ENCODE measurements at places on chromosomes 3 and 15. TPM values are rescaled to one million over a fixed set of nuclear protein-coding genes. Genes with fewer than 3 reads are reported as not detected.

- no peak for DNase-seq
These were observed 143.9 kb upstream of the MME start for GRCh38 chr3:154936196-154936595.

DNA sequence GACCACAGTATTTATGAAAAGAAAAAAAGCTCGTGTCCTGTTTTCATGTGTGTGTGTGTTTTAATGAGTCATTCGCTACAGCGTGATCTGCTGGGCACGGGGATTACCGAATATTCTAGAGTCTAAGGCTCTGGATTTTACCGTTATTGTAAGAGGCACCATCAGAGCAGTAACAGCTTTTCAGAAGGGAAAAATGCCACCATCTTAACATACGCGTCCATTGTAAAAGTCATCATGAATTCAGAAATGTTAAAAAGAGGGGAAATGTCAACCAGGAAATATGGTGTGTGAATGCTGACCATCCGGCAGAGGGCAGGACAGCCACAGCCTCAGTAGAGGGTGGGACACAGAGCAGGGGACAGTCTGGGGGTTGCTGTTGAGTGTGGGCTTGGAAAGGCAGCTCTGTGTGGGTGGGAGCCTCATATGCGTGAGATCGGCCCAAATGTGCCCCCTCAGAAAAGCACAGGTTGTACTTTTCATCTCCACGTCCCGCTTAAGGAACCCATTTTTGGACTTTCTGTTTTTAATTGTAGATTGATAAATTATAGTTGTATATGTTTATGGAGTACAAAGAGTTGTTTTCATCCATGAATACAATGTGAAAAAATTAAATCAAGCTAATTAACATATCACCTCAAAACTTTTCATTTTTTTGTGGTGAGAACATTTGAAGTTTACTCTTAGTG, 69.6 kb downstream of the ASB7 start:
- DNase-seq, result no peak

Gene CCDC9B
- 2.6 TPM for total RNA-seq

- no peak for DNase-seq
These were observed 269.4 kb upstream of the TTC14 start for GRCh38 chr3:180332608-180333007.

Gene KLF15
- total RNA-seq, result 0.11 TPM

GRCh38 chr15:62125773-62126172, 39.3 kb downstream of the C2CD4B start:
- DNase-seq, result no peak

- no peak for DNase-seq
These were observed 36.3 kb upstream of the HERC1 start for GRCh38 chr15:63870043-63870394.

Gene C3orf18
- total RNA-seq, result 53.2 TPM

Gene CMSS1
- 31.8 TPM for total RNA-seq

DNA sequence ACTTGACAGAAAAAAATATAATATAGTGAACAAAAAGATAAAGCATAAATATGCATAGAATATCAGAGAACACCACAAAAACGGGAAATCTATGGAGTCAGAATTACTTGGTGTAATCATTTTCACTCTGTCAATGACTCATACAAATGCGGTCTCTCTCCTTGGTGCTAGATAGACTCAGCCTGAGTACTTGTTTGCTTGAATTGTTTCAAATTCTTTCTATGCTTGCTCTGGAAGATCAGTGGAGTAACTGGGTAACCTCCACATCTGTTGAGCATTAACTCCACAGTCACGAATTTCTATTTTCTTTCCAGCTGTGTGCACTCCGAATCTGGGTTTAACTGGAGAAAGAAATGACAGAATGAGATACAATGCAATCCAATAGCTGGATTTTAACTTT, 760.4 kb downstream of the ZPLD1 start:
- DNase-seq, result no peak

- no peak for DNase-seq
These were observed 45.4 kb upstream of the ROPN1 start for GRCh38 chr3:124037326-124037725.

GRCh38 chr3:37953707-37954394, 36.7 kb upstream of the VILL start:
- no peak for DNase-seq

DNA sequence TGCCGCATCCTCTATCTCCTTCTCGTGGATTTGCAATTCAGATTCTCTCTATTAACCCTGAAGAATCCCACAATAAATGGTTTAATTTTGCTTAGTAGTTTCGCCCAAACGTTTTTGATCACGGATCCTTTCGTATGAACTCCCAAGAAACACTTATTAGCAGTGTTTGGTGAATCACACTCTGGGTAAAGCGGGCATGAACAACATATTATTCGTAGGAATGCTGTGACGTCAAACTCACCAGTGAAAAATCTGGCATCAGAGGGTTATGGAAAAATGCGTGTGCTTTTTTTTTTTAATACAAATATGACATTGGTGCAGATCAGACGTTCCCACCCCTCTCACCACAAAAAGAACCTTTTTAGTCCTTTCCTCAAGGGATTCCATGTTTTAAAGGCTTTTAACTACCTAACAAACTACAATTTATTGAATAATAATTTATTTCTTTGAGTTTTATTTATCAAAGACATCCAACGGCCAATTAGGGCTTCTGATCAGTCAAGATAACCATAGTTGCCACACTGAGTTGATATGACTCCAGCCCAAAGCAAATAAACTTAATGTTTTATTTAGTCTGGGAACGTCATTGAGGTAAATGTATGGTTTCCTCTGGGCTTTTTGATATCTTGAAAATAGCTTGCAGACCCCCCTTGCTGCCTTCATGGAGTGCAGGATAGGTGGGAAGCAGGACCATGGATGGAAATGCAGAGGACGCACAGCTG, 45.5 kb upstream of the CGNL1 start:
- DNase-seq, result no peak

- DNase-seq, result no peak
These were observed 891.9 kb upstream of the CADM2 start for GRCh38 chr3:84066915-84067314.

DNA sequence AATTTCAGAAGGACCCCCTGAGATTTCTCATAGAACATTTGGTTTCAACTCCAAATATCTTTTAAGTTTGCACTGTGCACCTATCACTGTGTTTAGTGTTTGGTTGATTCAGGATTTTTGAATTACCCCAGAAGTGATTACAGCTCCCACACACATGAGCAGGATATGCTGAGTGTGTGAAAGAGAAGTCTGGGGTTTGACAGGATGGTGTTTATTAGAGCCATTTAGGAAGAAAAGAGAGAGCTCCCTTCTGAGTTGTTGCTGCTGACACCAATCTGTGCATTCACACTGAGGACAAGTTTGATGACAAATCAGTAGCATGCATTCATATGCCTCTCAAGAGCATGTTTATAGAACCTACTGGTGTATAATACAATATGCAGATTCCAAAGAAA, 118.1 kb downstream of the RPL22L1 start:
- DNase-seq, result no peak

Gene TGM5
- not detected for total RNA-seq

DNA sequence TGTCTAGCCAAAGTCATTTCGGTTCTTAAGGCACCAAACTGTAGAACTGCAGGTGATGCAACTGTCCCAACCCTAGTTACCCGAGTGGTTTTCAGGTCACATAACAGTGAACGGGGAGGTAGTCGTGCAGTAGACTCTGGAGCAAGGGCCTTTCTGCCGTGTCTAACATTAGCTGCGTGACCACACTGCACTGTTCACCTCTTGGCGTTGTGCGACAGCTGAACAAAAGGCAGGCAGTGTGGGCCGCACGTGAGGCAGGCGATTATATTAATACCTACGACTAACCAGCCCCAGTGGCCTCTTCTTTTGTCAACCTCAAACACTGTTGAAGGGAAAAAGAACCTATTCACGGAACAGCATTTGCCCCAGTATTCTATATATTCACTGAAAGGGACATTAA, 2.8 kb downstream of the LRRN1 start:
- no peak for DNase-seq

Gene GXYLT2
- total RNA-seq, result not detected

DNA sequence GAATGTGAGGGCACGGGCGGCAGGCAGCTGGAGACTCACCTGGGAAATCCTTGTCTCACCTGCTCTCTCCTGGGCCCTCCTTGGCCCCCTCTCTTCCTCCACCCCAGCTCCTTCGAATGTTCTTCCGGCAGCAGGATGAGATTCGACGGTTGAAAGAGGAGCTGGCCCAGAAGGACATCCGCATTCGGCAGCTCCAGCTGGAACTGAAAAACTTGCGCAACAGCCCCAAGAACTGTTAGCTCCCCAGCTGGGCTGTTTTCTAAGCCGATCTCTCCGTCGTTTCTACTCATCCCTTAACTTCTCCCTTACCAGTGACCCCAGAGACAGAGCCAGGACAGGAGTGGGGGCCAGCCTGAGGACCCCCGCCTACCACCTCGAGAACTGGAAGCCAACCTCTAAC, 95.0 kb downstream of the ANP32A start:
- DNase-seq, result no peak

- DNase-seq, result no peak
These were observed 4.1 kb upstream of the CLPX start for GRCh38 chr15:65189102-65189740.

- peak; percentile 43 for DNase-seq
These were observed at the start of gene GHSR for GRCh38 chr3:172447611-172448579. Gene GHSR (minus strand): TSS chr3:172448456. CDS start chr3:172448413, 43 bp downstream.

Gene INKA1
- total RNA-seq, result 1.3 TPM

Gene ISLR
- not detected for total RNA-seq

- DNase-seq, result no peak
These were observed 156.1 kb upstream of the FOXB1 start for GRCh38 chr15:59847968-59848367.

- no peak for DNase-seq
These were observed 354.4 kb downstream of the TUSC7 start for GRCh38 chr3:117063930-117064329.

Gene ARGFX
- total RNA-seq, result not detected

Gene CYP8B1
- not detected for total RNA-seq

GRCh38 chr3:69787436-69788168, 48.3 kb downstream of the MITF start:
- DNase-seq, result no peak

DNA sequence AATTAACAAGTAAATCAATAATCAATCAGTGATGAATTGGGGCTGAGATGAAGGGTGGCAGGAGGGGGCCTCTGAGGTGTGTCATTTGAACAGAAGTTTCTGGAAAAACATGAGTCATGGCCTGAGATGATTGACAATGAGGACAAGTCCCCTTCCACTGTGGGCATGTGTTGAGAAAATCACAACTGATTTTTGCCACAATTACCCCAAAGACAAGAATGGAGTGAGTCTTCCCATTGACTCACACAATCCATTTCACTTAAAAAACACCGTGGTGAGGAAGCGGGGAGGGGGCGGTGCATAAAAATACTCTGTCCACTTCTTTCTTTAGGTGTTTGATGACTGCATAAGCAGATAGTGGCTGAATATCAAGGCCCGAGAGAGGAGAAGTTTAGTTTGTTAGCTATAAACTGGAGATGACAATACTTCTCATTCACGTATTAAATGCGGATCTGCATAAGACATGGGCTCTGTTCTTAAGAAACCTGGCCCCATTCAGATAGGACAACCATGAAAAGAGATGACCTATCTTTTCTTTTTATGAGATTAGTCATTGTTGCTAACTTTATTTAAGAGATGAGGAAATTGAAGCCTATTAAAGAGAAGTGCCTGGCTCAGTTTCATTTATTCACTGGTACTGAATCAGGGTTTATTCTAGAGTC, 34.7 kb downstream of the SHC4 start:
- DNase-seq, result no peak

DNA sequence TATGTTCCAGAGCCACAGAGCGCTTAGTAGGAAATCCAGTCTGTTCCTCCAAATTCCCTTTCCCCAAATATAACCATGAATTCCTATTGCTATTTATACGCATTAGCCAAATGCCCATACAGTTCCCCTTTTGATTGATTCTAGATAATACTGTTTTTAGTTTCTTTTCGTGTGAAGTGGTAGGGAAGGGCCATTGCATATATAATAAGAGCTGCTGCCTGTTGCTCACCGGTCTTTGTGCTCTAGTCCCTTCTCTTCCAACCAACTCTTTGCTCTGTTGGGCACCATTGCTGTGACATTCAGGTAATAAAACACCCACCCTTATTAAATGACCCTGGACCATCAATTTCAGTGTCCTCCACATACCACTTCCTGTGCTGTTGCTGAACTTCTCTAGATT, 379.9 kb upstream of the KCNMB2 start:
- no peak for DNase-seq

- peak; percentile 95 for DNase-seq
These were observed 1.5 kb upstream of the FAM131A start for GRCh38 chr3:184335661-184336546.

DNA sequence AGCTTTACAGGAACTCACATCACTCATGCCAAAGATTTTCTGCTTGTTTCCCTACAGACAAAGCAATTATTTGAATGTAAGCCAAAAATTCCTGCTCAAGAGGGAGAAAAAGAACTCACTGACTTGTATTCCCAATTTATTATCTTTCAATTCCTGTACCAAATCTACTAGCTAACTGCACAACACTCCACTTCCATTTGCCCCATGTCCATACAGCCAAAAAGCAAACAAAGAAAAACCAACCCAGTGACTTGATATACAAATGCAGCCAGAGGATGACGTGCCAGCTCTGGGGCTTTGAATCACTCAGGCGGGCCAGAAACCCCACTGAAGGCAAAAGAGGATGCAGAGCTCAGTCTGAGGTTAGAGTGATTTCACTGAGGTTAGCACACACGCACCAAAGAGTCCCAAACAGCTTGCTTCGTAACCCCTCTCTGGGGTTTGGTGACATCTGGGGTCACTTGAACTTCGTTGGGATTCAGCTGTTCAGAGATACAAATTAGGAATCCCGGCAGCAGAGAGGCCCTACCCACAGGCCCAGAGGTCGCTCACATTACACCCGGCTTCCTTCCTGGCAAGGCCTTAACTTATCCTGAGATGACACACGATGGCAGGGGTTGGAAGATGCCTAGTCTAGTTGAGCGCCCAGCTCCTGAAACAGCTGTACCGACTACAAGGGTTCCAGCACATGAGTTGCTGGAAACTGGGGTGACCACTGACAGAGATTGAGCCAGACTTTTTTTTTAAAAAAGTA, 1.6 kb downstream of the RFTN1 start:
- peak; percentile 68 for DNase-seq

DNA sequence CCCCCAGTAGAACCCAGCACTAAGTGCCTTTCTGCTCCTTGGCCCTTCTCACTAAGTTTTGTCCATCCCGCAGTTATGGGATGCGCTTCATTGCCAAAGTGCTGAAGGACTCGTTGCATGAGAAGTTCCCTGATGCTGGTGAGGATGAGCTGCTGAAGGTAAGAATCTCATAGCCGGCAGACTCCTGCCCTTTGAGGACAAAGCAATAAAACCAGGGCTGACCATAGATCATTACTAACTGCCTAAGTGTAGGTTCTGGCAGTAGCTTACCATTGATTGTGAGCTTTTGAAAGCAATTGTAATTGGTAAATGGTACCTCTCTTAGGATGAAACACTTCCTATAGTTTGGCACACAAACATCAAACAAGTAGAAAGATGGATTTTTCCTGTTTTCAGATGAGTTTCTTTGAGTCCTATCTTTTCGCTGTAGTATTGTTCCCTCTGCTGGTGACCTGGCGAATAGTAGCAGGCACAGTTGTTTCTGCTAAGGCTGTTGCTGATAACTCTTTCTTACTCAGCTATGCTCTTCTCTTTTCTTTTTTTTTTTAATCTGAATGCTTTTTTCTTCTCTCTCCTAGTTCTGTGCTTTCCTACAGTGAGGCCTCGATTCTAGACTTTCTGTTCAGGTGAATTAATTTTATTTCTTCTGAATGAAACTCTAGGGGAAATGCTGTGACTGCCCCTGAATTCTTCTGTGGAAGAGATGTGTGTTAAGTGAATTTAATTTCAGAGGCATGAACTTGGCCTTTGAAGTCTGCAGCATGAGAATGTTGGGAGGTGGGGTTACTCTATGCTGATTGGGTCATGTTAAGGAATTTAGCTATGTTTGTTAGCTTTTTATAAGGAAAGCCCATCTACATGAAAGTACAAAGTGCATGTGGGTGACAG, 47.4 kb upstream of the CRTC3 start:
- no peak for DNase-seq
